Urinary bladder (tissue), 4 donors: ENCODE measurements at places on chromosomes 2 and 18. TPM values are rescaled to one million over a fixed set of nuclear protein-coding genes. Genes with fewer than 3 reads are reported as not detected.

The CRACDL gene
- total RNA-seq = 2.4 TPM

The C1QL2 gene
- total RNA-seq = not detected

The CCDC121 gene
- 11.1 TPM for total RNA-seq

- no peak for DNase-seq
Measured at GRCh38 chr2:191710411-191710900, 32.5 kb downstream of the NABP1 start.

DNA sequence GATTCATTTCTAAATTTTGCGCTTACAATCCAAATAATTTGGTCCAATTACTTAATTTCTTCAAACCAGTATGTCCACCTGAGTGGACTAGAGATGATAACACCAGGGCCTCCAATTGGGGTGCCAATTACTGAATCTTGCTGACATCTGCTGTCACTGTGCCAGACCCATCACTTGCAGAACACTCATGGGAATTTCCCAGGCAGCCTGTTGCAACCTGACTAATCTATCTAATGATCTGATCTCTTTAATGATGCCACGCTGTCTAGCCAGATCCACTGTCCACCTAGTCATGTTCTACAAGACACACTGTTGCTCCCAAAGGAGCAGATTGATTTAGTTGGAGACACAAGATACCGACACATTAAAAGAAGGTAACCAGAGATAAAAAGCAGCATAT, 11.8 kb upstream of the LRP1B start:
- no peak for DNase-seq

DNA sequence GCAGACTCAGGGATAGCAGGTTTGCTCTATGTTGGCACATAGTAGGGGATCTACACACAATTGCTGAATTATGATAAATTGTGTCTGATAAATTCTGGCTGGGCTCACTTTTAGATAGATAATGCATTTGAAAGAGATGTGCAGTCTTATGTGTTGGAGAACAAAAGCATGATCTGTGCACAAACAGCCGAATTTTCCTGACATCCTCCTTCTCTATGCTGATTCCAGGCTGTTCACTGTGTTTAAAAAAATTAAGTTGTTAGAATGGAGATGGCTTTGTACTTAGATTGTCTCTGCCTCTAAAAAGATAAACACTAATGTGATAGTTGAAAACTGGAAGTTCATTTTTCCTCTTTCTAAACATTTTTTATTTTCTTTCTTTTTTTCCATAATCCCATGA, 2.1 kb downstream of the CERS6 start:
- no peak for DNase-seq

- peak; percentile 18 for DNase-seq
Measured at GRCh38 chr2:33681364-33681757, 82.3 kb upstream of the FAM98A start.

DNA sequence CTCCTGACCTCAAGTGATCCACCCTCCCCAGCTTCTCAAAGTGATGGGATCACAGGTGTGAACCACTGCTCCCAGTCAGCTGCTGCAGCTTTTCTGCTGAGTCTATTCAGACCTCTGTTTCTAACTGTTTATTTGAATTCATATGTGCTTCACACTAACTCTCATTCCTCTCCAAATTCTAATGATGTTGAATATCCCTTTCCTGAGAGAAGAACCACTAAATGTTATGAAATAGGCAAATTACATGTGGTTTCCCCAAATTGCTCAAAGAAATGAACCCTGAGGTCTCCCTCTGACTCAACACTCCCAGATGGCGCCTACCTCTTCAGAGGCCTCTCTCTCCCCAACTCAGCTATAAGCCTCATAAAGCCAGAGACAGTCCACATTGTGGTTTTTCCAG, 98.6 kb downstream of the IRS1 start:
- DNase-seq = no peak

- no peak for DNase-seq
Measured at GRCh38 chr18:3449512-3450011, 410 bp upstream of the TGIF1 start.

- no peak for DNase-seq
Measured at GRCh38 chr2:168448980-168449379, 7.1 kb upstream of the CERS6 start.

GRCh38 chr2:141968433-141968832, 162.4 kb downstream of the LRP1B start:
- no peak for DNase-seq

GRCh38 chr2:227592694-227593387, 5.9 kb upstream of the SCYGR2 start:
- no peak for DNase-seq
